ENCODE measurements at places on chromosomes 11 and 22.

- no peak for DNase-seq
Measured at GRCh38 chr11:69001243-69002081, 11.6 kb downstream of the MRGPRF start.

DNA sequence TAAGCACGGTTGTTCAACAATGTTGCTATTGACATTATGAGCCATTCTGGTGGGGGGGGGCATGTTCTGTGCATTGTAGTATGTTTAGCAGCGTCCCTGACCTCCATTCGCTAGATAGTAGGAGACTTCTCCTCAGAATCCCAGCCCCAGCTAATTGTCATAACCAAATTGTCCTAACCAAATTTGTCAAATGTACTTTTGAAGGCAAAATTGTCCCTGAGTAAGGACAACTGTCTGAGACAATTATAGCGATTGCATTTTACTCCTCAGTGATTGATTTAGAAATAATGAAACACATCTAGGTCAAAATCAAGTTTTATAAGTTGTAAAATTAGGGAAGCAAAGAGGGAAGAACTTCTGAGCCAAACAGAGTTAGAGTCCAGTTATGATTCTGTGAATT, 541.8 kb upstream of the CHORDC1 start:
- DNase-seq, result no peak

GRCh38 chr11:110852921-110853490, 140.8 kb upstream of the ARHGAP20 start:
- no peak for DNase-seq

DNA sequence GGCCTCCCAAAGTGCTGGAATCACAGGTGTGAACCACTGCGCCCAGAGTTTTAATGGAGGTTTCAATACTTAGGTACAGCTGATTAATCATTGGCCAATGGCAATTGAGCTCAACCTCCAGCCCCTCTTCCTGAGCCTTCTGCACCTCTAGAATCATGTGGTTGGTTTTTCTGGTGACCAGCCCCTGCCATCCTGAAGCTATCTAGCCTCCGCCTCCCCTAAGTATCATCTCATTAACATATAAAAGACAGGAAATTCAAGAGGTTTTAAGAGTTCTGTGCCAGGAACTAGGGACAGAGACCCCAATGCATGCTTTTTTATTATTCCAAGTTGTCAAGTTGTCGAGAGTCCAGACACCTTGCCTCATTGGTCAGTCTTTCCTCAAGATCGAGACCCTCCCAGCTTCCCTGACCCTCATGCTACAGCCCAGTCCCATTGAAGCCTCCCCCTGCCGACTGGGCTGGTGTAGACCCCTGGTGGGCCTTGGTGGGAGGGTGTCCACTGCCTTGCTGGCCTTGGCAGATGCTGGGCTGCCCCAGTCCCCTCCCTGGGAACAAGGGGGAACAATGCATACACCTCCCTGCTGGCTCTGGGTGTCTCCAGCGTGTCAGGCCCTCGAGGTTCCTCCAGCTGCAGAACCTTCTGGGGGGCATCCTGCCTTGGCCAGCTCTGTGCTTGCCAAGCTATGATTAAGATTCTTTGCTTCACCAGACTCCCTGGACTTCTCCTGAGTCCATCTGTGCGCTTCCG, 148.0 kb downstream of the CTTN start:
- no peak for DNase-seq

DNA sequence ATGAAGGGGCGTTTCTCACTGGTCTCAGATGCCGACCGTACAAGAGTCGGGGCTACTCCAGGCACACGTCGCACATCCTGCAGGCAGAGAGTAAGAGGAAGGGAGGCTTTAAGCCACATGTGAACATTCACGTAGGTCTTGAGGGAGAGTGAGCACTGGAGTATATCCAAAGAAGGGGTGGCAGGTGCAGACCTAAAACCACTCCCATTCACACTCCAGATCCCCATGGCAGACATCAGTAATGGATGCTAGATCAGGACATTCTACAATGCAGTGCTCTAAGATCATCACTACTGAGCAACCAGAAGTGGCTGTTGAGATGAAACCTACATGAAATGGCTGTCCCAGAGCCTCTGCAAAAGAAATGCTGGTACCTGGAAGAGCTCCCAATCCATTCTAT, 39.0 kb downstream of the WT1 start:
- DNase-seq, result no peak

DNA sequence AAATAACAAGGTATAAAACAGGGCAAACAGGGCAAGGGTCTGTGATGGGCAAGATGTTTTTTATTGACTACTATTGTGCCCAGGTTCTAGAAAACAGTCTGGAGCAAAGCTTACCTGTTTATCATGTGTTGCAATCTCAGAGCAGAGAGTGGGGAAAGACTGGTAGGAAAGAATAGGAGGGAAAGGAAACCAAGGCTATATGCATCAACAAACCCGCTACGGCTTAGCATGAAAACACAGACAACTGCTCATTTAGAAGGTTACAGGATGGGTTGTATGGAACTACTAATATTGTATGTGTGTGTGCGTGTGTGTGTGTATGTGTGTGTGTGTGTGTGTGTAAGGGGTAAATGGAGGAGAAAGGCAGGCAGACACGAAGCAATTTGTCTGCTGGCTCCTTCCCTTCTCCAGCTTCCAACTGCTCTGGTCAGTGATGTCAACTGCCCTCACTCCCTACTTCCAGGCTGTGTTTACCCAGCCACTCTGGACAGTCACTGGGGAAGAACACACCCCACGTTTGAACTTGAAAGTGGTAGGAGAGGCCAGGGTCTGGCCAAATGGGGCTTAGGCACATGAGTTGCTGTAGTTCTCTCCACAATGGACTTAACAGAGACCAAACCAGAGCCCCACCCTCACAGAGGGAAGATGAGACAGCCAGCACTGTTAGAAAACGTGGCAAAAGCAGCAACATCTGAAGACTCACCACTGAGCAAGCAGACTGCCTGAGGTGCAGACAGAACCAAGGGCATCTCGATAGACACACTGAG, 47.0 kb downstream of the GAB2 start:
- DNase-seq, result no peak

DNA sequence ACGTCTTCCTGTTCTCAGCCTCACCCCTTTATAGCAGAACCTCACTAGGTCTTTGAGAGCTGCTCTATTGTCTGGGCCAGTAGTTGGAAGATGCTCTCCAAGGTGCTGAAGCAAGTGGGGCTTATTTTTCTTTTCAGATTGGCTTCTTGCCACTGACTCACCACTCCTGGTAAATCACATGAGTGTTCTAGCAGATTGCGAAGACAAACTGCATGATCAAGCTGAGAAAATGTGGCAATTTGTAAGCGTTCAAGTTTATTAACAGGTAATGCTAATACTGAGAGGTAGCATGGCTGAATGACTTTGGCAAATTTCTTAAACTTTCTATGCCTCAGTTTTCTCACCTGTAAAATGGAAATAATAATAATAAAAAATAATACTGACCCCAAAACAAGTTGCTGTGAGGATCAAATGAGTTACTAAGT, 59.2 kb downstream of the CACNG2 start:
- DNase-seq, result no peak

DNA sequence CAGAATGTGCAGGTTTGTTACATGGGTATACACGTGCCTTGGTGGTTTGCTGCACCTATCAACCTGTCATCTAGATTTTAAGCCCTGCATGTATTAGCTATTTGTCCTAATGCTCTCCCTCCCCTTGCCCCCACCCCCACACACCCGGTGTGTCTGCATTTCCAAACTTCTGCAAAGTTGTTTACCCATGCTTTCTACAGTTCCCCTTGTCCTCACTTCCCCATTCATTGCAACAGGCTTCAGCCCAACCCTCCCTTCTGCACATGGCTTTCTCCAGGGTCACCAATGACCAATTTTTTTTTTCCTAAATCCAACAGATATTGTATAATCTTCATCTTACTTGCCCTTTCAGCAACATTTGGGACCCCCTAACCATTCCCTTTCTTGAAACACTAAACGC, 32.0 kb upstream of the NUP50 start:
- DNase-seq, result no peak

GRCh38 chr22:38706101-38706900, 557 bp downstream of the GTPBP1 start:
- no peak for DNase-seq

DNA sequence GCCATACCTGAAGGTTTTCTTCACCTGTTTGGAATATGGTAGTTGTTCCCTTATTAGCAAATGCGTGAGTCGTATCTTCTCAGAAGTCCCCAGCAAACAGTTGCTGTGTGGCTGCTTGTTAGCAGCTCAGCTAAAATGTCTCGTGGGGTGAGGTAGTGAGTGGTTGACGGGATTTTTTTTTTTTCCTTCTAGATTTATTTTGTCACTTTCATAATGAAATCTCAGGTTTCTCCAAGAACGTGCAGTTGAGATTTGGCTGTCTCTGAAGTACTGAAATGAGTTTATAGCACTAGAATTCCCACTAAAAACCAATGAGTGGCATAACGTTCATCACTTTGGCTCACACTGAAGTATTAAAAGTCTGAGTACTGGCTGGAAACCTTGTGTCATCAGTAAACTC, 16.8 kb downstream of the RCN1 start:
- DNase-seq, result no peak

- DNase-seq, result no peak
Measured at GRCh38 chr11:3228445-3228829, 3.8 kb downstream of the MRGPRE start.

GRCh38 chr22:38936562-38936961, 20.8 kb upstream of the APOBEC3A start:
- DNase-seq, result no peak

DNA sequence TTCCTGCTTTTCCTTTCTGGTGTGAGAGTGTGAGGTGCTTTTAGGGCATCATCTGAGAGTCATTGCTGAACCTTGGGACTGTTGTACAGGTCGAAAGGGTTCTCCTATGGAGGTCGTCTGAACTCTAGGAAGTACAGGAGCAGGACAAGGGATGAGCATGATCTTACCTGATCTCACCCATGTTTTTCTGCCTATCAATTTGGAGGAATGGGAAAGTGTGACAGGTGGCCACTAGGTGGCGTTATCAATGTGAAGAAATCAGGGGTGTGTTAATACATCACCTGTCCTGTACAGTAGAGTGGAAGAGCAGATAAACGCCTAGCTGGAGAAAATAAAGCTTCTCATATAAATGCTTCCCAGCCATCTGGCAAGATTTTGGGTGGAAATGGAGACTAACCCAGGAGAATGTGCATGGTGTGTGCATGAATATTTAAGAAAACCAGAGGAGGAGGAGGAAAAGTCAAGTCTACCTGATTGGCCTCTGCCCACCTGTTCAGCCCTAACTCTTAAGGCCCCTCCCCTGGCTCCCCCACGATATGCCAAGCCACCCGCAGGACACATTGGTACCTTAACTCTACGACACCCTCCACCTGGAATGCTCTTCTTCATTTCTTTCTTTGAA, 72.0 kb upstream of the NARS2 start:
- DNase-seq, result peak; percentile 35

- DNase-seq, result no peak
Measured at GRCh38 chr11:9092853-9093778, 1.7 kb upstream of the SCUBE2 start.

DNA sequence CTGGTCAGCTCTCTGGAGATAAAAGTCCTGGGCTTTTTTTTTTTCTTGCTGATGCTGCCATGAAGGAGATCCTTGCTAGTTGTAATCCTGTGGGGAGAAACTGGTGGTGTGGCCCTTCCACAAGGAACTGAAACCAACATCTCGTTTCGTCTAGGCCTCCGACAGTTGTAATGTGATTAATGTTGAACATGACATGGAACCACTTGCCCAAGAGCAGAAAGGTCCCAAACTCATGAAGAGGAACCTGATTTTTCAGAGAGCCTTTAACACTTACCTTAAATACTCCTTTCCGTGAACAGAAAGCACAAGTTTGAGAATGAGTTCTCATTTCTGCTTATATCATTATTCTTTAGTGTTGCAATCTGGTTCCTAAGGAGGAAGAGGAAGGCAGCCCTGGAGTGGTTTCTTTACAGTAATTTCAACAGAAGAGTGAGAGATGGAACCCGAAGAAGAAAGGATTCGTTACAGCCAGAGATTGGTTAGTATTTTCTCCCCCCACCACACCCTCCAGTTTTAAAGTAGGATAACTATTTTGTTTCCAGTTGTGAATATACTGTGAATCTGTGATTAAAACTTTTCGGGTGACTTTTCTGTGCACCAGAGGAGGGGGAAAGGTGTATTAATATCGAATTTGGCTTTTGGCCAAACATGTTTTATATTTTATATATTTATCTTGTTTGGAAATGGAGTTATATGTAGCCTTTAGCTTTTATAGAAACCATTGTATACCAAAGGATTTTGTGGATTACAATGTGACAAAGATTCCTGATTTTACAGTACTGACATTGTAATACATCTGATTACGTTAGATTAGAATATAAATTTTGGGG, 2.0 kb downstream of the KDM2A start:
- no peak for DNase-seq

DNA sequence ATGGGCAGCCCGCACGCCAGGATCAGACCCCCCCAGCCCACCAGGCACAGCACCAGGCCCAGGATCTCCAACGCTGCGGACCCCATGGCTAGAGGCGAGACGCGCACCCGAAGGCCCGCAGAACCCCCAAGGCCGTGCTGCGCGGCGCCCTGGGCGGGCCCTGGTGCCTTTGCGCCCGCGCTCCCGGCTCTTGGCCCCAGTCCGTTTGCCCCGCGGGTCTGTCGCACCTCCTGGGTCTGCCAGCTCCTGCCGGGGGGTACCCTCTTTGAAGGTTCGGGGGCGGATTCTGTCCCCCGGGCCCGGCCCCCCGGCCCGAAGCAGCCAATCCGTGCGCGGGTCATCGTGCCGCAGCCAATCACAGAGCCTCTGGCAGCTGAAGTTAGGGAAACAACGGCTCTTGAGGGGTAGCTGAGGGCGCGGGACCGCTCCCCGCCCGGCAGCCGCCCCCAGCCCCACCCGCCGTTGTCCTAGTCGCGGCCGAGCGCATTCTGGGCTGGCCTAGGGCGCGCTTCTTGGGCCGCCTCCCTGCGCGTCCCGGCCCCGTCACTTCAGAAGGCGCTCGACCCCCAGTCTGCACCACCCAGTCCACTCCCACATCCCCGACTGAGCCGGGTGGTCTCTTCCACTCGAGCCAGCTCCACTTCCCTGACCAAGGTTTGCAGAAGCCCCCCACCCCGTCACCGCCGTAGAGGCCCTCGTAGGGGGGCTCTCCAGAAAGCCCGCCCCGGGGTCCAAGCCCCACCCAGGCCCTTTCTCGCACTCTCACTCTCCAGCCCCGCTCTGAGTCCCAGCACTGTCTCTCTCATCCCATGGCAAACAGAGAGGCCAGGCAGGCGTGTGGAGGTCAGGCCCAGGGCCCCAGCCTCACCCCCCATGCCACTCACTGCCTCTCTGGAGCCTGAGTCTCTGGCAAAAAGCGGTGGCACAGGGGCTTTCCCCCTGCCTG, at the start of gene CLDN5:
Gene CLDN5 (minus strand): TSS at position 241 of the 946 bp plus-strand sequence. CDS start 155 bp downstream, at position 86.
- DNase-seq, result no peak

- peak; percentile 57 for DNase-seq
Measured at GRCh38 chr11:111422494-111423249, 43.6 kb upstream of the POU2AF1 start.

Measured in NCI-H1436 treated with DMSO at 0.1 percent for 48 hours (cell line).